ELF-1 (cell line): ENCODE measurements at places on chromosomes 12 and 14.

- peak; percentile 63 for DNase-seq
Measured at GRCh38 chr14:77302926-77303325, 17.8 kb downstream of the POMT2 start.

GRCh38 chr14:88798156-88798555 lies 5.4 kb upstream of the EML5 start:
- DNase-seq = no peak

DNA sequence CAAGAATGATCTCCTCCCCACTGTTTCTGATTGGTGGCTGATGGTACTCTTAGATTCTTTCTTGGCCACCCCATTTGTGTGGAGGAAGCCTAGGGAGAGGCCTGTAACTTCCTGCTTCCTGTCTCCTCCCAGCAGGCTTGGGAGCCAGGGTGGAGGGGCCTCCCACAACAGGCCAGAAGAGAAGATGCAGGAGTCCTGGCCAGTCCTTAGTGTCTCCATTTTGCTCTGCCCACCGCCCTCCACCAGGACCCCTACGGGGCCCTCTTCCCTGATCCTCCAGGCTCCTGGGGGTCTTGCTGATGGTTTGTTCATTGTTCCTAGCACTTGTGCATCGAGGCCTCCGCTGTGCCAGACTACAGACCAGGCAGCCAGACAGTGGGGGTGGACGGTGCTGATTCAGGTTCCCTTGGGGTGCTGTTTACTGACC lies 6.8 kb downstream of the TSPAN9 start:
- DNase-seq = no peak

GRCh38 chr12:68481181-68481941 lies 129.3 kb upstream of the RAP1B start:
- no peak for DNase-seq

GRCh38 chr14:85426068-85426935 lies 103.6 kb upstream of the FLRT2 start:
- DNase-seq = no peak

GRCh38 chr14:68248481-68249255 lies 429.1 kb downstream of the RAD51B start:
- peak; percentile 47 for DNase-seq

DNA sequence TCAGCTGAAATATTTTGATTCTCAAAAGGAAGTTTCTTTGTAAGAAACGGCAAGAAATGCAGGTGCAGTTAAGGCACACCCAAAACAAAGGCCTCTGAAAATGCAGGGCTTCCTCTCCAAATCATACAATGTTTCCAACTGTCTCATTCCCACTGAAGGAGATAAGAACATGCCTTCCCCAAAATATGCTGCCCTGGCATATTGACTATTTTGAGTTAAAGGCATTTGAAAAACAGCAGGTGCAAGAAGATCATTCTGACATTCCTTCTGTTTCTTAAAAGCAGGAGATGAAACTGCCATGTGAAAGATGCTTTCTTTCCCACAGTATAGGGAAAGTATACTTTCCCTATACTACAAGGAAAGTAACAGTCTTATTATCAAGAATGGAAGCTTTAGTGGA lies 33.4 kb upstream of the VASH1 start:
- DNase-seq = no peak

DNA sequence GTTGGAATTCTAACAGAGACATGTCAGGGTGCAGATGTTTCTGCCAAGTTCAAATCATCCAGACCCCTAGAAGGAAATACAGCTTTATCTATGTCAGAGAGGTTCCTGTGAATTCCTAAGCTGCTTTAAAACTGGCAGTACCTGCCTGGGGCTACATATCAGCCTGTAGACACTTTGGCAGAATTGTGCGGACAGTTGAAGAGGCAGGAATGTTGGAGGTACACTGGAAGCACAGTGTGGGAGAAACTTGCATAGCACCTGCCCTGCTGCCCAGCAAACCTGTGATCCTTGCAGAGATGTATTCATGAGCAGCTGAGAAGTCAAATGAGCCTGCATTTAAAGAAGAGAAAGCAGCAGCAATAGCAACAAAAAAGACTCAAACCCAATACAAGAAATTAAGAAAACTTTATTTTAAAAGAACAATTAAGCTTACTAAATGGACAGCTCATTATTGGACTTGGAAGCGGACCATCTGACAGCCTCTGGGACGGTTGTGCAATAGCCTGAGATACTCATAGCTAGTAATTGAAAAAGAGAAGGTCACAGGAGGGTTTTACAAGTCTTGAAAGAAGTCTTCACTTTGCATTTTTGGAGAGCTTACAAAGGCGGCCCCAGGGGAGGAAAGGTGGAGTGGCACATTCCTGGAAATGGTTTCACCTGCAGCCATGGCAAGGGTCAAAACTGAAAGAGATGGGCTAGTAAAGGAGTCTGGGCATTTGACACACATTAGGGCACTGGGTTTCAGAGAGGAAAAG lies 280.9 kb upstream of the FLRT2 start:
- DNase-seq = peak; percentile 50

DNA sequence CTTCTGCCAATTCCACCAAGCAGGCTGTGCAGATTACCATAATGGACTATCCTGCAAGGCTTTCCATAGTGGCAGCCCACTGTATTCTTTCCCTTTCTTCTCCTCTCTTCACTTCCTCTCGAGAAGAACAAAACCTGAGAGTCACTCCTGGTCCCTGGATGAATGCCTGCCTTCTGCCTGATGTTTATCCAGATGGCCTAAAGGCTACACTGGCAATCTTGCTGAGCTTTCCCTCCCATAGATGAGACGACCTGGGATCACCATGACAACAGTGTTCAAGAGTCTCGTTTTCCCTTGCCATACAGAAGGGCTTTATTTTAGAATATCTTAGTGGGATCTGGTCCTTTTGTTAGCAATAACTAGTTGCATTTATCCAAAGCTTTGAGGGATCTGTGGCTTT lies 142.3 kb downstream of the RTN1 start:
- DNase-seq = no peak

GRCh38 chr14:104732355-104732804 lies 8.4 kb downstream of the ADSS1 start:
- DNase-seq = no peak

DNA sequence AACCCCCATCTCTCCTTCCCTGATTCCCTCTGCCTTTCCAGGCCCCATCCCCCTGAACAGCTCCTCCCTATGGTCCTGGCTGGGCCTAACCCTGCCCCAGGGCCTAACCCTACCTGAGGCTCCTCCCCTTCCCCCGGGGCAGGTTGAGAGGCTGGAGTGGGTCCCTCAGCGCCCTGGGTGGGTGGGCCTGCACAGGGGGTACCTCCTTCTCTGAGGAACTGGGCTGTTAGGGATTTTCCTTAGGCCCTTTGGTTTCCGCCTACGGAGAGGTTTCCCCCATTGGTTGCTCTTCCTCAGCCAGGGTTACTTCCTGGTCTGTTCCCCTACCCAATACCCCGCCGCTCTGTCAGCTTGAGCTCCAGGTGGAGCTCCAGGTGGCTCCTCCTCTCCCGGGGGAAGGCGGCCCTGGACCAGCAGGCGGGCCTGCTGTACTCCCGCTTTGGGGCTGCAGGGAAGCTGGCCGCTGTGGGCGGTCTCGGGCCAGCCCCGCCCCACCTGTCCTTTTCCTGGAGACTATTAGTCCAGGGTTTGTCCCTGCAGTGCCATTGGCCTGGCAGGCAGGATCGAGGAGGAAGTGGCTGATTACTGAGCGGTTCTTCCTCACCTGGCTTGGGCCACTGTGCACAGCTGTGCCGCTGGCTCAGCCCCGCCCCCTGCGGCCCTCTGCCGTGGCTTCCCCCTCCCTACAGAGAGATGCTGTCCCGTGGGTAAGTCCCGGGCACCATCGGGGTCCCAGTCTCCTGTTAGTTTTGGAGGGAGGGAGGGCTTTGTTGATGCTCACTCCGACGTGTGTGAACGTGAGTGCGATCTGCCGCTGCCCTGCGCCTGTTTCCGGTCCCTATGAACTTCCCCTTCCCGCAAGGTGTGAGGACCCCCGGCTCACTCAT lies 2.5 kb downstream of the C12orf57 start:
- peak; percentile 98 for DNase-seq

GRCh38 chr12:11875414-11875935 lies 195.3 kb upstream of the BCL2L14 start:
- no peak for DNase-seq

GRCh38 chr12:130357241-130357640 lies 19.6 kb downstream of the PIWIL1 start:
- DNase-seq = no peak

DNA sequence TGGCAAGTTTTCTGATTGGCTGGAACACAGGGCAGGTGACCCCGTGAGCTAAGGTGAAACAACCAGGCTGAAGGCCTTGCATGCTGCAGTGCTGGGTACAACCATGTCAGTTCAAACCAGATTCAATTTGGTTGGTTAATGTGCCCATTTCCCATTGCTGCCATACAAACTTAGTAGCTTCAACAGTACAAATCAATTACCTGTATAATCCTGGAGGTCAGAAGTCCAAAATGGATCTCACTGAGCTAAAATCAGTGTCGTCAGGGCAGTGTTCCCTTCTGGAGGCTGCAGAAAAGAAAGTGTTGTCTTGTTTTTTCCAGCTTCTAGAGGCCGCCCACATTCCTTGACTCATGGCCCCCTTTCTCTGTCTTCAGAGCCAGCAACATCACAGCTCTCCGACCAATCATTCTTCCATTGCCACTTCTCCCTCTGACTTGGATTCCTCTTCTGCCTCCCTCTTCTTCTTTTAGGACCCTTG lies 221.7 kb downstream of the ZFP36L1 start:
- DNase-seq = no peak

DNA sequence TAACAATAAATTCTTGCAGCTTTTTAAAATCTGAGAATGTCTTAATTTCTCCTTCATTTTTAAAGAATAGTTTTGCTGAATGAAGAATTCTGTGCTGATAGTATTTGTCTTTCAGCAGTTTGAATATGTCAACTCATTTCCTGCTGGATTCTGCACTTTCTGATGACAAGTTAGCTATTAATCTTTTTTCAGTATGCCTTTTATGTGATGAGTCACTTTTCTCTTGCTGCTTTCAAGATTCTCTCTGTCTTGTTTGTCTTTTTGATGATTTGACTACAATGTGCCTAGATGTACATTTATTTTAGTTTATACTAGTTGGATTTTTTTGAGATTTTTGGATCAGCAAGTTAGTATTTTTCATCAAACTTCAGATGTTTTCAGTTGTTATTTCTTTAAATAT lies 87.9 kb upstream of the AVPR1A start:
- DNase-seq = no peak

GRCh38 chr12:26528943-26529342 lies 304.1 kb downstream of the ITPR2 start:
- DNase-seq = no peak

- DNase-seq = no peak
Measured at GRCh38 chr12:46572644-46573346, 200.2 kb upstream of the SLC38A2 start.

DNA sequence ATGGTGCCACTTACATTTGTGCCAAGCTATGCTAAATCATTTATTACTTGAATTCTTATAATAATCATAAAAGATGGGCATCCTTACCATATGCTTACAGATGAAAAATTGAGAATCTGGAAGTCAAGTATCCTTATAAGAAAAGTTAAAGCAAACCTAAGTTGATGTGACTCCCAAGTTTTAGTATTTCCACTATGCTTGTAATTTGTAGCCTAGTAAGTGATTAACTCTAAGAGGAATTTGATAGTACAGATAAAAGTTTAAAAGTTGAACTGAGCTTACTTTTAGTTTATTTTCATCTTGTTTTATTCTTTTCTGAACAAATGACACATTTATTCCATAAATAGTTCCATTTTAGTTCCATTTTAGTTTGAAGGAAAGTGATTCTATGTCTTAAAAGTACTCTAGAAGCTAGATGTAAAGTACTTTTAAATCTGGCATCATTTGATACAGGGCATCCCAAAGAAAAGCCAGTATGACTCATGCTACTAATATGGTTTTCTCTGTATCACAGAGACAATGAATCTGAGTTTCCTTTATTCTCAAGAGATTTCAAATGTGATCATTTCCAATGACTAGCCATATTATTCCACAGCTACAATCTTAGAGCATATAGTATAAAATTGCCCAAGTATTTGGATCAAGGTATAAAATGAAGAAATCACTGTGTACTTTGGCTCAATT lies 596.0 kb downstream of the SLC16A7 start:
- no peak for DNase-seq

GRCh38 chr12:104258476-104259067 lies 43.0 kb downstream of the TXNRD1 start:
- DNase-seq = no peak

DNA sequence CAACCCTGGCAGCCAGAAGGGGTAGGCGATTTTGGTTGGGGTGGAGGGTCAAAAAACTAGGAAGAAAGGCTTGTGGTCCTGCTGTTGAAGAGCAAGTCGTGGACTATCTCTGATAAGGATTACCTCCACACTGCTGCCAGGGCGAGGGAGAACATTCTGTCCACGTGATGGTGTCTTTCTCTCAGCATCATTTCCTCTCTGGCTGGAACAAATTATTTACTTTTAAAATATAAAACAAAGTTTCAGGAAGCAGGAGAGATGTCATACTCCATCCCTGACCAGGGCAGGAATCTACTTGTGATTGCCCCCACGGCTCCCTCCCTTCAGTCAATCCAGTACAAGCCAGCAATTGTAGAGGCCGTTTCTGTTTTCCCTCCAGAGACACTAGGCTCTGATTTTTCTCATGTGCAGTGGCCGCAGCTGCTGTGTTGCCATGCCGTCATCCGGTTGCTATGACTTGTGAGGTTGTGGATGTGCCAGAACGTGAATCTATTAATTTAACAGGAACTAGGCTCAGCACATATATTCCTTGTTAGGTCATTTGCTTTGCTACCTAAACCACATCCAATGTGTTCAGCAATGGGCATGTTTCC lies 61.5 kb upstream of the PTGR2 start:
- no peak for DNase-seq

- no peak for DNase-seq
Measured at GRCh38 chr12:28051516-28052354, 79.2 kb upstream of the PTHLH start.

- DNase-seq = no peak
Measured at GRCh38 chr14:87331991-87332390, 661.0 kb downstream of the GALC start.

DNA sequence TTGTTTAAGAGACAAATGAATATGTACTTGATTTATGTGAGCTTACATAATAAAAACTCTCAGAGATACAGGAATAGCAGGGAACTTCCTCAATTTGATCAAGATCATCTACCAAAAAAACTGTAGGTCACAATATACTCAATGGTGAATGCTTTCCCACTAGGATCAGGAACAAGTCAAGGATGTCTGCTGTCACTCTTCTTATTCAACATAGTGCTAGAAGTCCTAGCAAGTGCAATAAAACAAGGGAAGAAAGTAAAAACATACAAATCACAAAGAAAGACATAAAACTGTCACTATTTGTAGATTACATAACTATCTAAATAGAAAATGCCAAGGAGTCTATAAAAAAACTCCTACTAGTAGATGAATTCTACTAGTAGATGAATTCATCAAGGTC lies 41.9 kb upstream of the PAWR start:
- DNase-seq = no peak

- DNase-seq = peak; percentile 29
Measured at GRCh38 chr14:20775043-20775442, 6.0 kb upstream of the RNASE6 start.

DNA sequence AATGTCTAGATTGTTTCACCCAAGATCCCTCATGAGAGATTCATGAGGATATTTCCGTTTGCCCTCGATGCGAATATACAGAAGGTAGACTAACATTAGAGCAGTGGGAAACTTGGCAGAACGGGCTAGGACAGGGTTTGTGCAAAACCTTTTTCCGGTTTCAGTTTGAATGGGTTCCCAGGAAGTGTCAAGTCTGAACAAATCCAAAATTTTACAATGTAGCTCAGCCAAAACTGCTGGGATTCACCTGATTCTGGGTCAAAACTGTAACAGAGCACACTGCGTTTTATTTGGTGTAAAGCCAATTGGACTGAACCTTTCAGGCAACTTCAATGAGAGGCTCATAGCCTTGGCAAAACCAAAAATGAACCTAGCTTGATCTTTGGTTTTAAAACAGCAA lies 337.8 kb upstream of the DIO2 start:
- no peak for DNase-seq
